ENCODE measurements at places on chromosomes 7 and 10. TPM values are rescaled to one million over a fixed set of nuclear protein-coding genes. Genes with fewer than 3 reads are reported as not detected.

- DNase-seq, result no peak
Measured at GRCh38 chr10:124921261-124921660, 20.7 kb upstream of the ZRANB1 start.

DNA sequence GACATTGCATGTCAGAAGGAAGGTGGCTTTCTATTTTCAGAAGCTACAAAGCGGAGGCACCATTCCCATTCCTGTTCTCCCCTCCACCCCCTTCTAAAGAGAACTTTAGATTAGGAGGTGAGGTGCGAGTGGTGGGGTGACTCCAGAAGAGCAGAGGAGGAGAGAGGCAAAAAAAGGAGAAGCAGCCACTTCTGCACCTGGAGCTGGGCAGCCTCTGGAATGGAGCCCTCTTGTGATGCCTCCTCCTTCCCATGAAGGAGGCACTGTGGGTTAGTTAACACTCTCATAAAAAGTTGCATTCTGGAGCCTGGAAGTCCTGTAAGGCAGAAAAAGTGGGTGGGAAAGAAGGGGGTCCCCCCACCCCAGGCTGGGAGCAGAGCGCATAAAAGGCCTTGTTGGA is 4.8 kb downstream of the PTF1A start:
- DNase-seq, result no peak

GRCh38 chr10:125554016-125554703 is 128.8 kb downstream of the TEX36 start:
- DNase-seq, result no peak

The PPP1R9A gene
- total RNA-seq, result not detected

The CTAGE6 gene
- total RNA-seq, result 1.2 TPM

The PROSER2 gene
- 0.74 TPM for total RNA-seq

The FZD1 gene
- total RNA-seq, result 0.24 TPM
